Myocyte (in vitro differentiated cells): ENCODE measurements at places on chromosomes 1 and 21. TPM values are rescaled to one million over a fixed set of nuclear protein-coding genes. Genes with fewer than 3 reads are reported as not detected.

The CBR1 gene
- total RNA-seq = 46.3 and 72.3 TPM in 2 replicates

The SELL gene
- not detected in 2 replicates for total RNA-seq

The NPHS2 gene
- not detected in 2 replicates for total RNA-seq

The PRAMEF17 gene
- total RNA-seq = not detected in 2 replicates

The PRKAA2 gene
- 9.1 and 10.5 TPM in 2 replicates for total RNA-seq

The DHRS3 gene
- total RNA-seq = 0.21 TPM in 1 of 2 replicates, not detected in the other

The TEDDM1 gene
- not detected in 2 replicates for total RNA-seq

GRCh38 chr1:66873111-66873510, 51.5 kb downstream of the DNAI4 start:
- no peak for DNase-seq

DNA sequence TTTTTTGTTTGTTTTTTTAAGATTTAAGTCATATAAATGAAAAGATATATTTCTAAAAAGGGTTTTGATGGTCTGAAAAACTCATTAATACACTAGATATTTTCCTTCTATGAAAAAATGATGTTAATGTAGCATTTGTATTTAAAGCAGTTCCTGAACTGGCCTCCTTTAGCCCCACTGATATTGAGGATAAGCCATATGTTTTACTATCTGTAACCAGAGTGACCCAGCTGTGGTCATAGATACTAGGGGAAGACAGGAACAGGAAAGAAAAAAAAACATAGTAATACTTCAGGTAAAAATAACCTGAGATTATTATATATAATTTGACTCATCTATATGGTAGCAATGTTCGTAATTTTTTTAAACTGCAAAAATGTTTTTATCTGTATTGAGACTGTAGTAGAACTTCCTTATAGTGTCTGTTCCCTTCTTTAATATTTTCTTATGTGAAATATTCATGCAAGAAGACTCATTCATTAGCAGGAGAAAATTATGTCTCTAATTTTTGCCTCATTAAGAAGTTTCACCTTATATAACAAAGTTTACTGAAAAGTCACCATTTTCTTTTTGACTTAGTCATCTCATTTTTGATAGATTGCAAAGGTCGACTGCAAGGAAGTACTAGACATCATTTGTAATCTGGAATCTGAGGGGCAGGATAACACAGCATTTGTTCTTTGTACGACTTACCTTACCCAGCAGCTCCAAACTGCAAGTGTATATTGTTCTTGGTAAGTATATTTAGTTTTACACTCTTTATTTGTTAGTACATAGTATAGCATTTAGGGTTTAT, 25.6 kb upstream of the TMCO2 start:
- DNase-seq = no peak

- DNase-seq = peak; percentile 61
These were observed 20.4 kb downstream of the H3-3A start for GRCh38 chr1:226082959-226083301.

DNA sequence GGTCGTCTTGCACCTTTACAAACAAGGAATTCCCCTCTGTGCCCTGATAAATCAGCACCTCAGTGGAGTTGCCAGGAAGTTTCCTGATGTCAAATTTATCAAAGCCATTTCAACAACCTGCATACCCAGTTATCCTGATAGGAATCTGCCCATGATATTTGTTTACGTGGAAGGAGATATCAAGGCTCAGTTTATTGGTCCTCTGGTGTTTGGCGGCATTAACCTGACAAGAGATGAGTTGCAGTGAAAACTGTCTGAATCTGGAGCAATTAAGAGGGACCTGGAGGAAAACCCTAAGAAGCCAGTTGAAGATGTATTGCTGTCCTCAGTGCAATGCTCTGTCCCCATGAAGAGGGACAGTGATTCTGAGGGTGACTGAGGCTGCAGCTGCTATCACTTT, 38.3 kb downstream of the ZFYVE9 start:
- DNase-seq = no peak

GRCh38 chr1:230293390-230293700, 132.8 kb downstream of the PGBD5 start:
- DNase-seq = no peak

- no peak for DNase-seq
These were observed 52.0 kb downstream of the ZNHIT6 start for GRCh38 chr1:85656256-85656655.

GRCh38 chr1:18974606-18975005, 18.1 kb upstream of the IFFO2 start:
- no peak for DNase-seq

- no peak for DNase-seq
These were observed 74.6 kb downstream of the CD247 start for GRCh38 chr1:167443757-167444156.

GRCh38 chr21:33414068-33414467, 10.9 kb downstream of the IFNGR2 start:
- DNase-seq = no peak

DNA sequence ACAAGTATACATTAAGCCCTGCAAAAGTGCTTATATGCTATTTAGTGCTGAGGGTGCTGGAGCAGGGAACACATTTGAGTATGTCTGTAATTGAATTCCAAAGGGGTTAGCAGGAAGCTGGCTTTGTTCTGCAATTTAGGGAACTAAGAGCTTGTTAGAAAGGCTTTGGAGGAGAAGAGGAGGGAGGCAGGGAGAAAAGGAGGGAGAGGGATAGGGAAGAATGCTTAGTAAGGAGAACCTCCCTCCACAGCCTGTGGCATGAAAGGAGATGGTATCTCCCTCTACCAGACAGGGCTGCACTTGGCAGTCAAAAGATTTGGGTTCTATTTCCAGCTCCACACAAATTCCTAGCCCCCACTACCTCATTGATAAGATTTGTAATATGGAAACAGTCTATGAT, 217.8 kb downstream of the DAB1 start:
- no peak for DNase-seq

GRCh38 chr1:65946376-65946775, 153.7 kb downstream of the PDE4B start:
- DNase-seq = no peak
